Stimulated activated CD4-positive, alpha-beta T cell treated with anti-CD3 and anti-CD28 coated beads, Interleukin-15, amount 100 ng/mL, for 24 hours (primary cell): ENCODE measurements at places on chromosomes 7 and 10.

DNA sequence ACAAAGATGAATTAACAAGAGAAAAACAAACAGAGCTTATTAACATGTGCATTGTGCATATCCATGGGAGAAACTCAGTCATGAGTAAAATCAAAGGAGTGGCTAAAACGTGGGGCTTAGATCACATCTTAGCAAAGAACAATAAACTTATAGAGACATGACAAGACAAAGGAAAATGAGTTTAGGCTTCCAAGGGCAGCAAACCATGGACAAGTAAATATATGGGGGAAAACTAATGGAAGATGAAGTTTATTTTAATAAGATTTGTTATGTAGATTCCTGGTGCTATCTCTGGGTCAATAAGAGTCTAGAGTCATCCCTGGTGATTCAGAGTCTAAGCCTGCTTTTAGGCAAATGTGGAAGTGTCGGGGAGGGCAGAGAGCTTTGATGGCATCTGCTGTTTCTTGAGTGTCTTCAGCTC, 87.2 kb upstream of the PLPP4 start:
- no peak for DNase-seq

DNA sequence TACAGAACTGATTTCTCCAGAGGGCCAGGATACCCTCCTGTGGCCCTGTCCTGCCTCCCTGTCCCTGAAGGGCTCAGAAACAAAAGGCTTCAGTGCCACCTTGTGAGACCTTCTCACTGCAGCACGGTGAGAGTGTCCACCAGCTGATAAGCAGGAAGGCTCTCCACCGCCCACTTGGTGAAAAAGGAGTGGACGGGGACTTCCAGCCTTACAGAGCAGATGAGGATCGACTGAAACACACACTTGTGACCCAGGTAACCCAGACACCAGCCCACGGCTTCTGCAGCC, 330.1 kb downstream of the GRID1 start:
- DNase-seq = no peak

- DNase-seq = no peak
These were observed 59.6 kb upstream of the ZNF32 start for GRCh38 chr10:43708262-43708661.

DNA sequence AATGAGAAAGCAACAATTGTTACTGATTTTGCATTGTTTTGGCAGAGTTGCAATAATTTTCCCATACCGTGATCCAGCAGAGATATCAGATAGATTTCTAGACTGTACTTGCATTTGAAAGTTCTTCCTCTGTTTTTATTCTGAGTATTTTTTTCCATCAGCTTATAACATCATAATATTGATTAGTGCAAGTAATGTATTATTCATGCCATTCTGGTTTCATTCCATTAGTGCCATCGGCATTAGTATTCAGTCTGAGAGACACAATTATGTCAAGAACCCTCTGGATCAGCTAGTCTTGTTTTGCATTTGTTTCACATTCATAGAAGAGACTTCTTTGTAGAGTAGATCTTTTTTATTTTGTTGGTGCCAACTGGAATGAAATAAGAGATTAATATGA, 304.0 kb downstream of the BBS9 start:
- DNase-seq = no peak
